Hindlimb muscle (tissue), 1 donor: ENCODE measurements at places on chromosomes 1 and 21. TPM values are rescaled to one million over a fixed set of nuclear protein-coding genes. Genes with fewer than 3 reads are reported as not detected.

DNA sequence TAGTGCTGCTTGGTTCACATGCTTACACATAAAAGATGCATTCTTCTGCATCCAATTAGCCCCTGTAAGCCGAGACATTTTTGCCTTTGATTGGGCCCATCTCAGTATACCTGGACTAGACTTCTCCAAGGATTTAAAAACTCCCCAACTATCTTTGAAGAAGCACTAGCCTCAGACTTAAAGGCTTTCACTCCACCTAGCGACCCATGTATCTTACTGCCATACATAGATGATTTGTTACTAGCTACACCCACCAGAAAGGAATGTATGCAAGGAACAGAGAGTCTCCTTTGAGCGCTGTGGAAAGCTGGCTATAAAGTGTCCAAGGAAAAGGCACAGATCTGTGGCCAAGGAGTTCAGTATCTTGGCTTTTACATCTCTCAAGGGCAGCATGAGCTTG, 91.7 kb downstream of the LIPI start:
- no peak for DNase-seq

DNA sequence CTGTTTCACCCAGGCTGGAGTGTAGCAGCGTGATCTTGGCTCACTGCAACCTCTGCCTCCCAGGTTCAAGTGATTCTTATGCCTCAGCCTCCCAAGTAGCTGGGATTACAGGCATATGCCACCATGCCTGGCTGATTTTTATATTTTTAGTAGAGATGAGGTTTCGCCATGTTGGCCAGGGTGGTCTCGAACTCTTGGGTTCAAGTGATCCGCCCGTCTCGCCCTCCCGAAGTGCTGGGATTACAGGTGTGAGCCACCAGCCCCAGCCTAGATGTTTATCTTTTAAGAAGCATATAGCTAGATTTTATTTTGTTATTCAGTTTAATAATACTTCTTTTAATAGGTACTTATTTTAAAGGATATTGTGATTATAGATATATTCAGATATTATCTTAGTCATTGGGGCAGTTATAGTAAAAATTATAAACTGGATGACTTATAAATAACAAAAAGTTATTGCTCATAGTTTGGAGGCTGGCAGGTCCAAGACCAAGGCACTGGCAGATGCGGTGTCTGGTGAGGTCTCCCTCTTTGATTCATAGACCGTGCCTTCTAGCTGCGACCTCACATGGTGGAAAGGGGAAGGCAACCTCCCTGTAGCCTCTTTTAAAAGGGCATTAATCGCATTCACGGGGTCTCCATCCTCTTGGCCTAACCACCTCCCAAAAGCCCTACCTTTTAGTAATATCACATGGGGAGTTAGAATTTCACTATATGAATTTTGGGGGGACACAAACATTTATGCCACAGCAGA, 3.1 kb upstream of the KCNE2 start:
- no peak for DNase-seq

The NUP210L gene
- polyA plus RNA-seq, result not detected

DNA sequence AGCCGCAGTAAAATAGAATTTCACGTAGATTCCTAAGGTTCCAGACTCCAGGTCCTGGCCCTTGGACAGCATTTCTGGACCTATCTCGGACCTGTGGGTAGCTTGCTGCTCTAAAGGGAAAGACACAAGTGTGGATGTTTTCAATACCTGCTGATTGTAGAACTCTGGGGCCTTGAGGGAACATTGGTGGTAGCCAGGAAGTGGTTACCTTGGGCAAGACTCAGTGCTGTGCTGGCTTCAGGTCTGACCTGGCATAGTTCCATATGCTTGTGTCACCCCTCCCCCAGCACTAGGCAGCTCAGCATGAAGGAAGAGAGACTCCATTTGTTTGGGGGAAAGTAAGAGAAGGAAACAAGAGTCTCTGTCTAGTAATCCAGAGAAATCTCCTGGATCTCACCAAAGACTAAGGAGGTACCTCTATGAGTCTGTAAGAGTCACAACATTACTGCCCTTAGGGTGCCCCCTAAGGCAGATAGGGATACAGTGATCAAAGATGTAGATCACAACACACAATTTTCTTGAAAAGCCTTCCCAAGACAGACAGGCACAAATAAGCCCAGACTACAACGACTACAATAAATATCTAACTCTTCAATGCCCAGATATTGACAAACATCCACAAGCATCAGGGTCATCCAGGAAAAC, 398.8 kb downstream of the TGFB2 start:
- no peak for DNase-seq
